ENCODE measurements at places on chromosomes 3 and 15.

- DNase-seq: no peak
Measured at GRCh38 chr15:82020625-82021394, 25.0 kb downstream of the MEX3B start.

DNA sequence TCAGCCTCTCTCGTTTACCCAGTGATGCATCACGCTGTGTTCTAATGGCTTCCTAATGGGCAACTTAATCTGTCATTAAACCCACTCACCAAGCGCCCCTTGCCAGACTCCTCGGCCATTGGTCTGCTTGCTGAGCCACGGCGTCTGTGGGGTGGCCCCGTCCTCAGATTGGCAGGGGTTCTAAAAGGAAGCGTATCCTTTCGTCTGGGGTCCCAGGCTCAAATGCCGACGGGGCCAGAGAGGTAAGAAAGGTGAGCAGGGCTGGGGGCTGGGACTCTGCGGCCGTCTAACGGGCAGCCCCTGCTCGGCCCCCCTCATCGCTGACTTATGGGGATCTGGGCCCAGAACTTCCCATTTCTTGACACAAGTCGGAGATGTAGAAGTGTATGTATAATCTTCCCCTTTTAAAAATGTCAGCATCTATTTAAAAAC lies 315.1 kb upstream of the PROK2 start:
- DNase-seq: no peak

- no peak for DNase-seq
Measured at GRCh38 chr3:85740561-85740960, 781.8 kb downstream of the CADM2 start.

- no peak for DNase-seq
Measured at GRCh38 chr3:108669208-108669607, 79.7 kb downstream of the DZIP3 start.

- DNase-seq: no peak
Measured at GRCh38 chr3:188240189-188240981, 86.4 kb downstream of the LPP start.

All from T-helper 1 cell (primary cell).